ENCODE measurements at places on chromosomes 2 and 18.

GRCh38 chr2:203722411-203722810, 16.0 kb downstream of the CD28 start:
- DNase-seq: no peak

DNA sequence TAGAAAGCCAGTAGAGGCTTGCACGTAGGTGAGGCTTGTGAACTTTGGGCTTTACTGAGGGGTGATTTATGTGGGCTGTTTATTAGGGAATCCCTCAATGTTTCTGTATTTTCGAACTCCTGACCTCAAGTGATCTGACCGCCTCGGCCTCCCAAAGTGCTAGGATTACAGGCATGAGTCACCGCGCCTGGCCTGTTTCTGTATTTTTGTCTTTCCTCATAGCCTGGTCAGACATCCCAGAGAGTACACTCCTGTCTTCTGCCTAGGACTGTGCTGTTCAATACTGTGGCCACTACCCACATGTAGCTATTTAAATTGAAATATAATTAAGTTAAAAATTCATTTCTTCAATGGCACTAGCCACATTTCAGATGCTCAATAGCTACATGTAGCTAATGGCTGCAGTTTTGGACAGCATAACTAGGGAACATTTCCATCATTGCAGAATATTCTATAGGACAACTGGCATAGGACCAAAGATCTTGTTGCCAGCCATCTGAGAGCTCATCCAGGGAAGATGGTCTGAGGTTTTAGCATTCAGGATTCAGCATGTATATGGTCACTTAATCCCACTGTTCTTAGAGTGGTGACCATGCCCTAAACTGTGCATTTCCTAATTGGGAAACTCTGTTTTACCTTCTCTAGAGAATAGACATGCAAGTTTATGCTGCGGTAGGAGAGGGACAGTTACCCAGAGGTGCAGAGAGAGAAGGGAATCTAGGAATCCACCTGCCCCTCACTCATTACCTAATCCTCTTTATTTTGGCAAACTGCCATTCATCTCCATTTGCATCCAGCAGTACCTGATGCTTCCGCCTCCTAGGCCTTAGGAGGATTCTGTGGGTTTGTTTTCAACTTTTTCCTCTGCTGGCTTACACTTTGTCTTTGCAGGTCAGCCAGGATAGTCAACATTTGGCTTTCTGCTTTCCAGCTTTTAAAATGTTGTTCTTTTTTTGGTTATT, 64.4 kb downstream of the LCLAT1 start:
- DNase-seq: peak; percentile 46

GRCh38 chr2:74602586-74603281, 45.4 kb downstream of the M1AP start:
- DNase-seq: no peak

GRCh38 chr2:29640360-29640759, 281.0 kb downstream of the ALK start:
- DNase-seq: no peak

DNA sequence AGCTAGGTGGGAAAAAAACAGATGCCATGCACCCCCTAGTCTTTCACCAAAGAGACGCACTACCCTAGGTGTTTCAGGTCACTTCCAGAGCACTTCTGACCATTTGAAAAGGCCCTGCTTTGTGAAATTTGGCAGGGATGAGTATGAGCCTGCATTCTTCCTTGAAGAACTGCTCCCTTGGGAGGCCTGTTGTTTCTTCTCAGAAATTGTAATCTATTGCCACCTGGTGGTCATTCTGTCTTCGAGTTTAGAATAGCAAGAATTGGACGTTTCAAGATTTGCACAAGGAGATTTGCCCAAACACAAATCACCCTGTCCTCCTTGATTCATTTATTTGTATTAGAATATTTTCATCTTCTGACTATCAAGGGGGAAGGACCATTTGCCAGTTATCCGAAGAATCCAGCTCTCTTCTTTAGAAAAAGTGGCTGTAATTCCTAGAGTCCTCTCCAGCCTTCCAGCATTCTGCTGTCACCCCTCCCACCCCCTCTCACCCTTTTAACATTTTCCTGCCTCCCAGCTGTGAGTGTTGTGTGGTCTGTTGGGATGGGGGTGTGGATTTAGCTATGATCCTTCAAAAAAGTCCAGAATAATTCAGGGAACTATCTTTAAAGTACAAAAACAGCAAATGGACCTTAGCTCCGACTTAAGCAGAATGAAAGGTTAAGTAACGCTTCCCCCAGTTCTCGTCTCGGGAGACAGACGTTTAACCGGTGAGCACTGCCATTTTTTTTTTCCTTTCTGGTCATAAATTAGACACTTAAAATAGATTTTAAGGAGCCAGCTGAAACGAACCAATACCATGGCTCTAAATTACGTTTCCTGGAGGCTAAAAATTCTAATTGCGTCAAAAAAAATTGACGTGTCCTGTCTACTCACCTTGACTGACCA, 3.7 kb upstream of the GAD1 start:
- peak; percentile 41 for DNase-seq

- peak; percentile 31 for DNase-seq
Observed at GRCh38 chr2:111523009-111523408, 361.0 kb downstream of the ANAPC1 start.

DNA sequence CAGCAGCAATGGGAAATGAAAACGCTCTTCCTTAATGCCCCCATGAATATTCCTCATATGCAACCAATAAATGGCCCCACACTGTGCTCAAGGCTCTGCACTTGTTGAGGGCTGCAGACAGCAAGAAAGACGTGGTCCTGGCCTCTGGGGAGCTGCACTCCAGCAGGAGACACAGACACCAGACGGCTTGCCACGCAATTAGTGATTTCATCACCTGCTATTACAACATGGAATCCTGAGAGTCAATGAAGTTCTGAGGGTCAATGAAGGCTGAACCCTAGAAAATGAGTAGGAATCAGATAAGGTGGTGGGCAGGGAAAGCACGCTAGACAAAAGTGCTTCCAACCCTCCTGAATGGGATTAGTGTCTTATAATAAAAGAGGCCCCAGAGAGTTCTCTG, 18.9 kb downstream of the CREG2 start:
- no peak for DNase-seq

GRCh38 chr2:158234497-158234896, 132.8 kb downstream of the UPP2 start:
- no peak for DNase-seq

DNA sequence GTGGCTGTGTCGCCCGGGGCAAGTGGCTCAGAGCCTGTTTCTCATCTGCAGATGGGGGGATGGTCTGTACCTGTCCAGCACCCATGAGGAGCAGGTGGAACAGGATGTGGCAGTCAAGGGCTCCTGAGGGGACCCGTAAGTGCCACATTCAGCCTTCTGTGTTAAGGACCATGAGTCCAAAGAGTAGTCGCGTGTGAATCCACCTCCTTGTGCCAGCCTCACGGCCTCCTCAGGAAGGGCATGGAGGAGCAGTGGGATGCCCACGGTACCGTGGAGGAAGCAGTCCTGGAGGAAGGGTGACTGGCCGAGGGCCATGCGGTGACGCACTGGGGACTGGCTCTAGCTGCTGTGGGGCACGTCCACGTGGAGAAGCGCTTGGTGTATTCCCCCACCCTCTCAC, 61.1 kb downstream of the ODC1 start:
- no peak for DNase-seq

DNA sequence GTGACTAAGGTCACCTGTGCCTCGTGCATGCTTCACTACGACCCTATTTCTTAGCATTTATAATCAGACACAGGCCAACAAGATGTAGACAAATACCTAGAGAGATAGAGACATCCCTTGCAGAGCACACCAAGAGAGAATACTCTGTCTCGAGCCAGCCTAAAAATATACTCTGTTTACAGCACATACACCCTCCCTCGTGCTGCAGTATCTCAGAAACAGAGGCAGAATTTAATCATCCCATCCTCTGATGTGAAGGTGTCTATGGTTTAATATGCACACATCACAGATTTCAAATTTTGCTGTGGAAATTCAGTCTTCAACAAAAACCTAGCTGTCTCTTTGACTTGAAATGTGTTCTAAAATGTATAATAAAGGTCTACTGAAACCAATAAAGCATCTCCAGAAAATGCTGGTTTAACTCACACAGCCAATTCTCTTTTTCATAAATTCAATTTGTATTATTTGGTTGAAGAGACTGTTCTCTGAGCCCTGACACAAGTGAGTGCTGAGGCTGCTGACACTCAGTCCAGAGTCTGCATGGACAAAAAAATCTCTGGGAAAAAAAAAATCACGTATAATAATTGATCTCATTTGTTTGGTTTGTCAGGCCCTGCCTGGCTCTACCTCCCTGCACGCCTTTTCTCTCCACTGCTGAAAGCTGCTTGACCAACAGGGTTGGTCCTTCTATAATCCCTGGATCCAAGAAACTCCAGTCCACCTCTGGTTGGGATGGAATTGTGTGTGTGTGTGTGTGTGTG, 142.0 kb upstream of the FSHR start:
- no peak for DNase-seq

GRCh38 chr18:51049137-51049536, 19.1 kb downstream of the SMAD4 start:
- no peak for DNase-seq

DNA sequence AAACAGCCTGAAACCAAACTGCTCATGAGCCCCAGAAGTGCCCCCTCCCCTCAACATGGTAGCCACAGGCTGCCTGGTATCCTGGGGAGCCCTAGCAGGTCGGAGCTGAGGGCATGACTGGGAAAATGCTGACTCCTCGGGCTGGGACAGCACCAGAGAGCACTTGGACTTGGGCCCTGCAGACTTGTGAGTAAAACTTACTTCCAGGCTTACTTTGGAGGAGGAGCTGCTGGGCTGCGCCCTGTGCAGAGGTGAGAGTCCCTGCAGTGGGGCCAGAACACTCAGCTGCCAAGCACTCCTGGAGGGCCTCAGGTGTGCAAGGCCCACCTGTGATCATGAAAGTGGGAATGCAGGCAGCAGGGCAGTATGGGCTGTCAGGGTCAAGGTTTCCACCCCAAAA, 119.4 kb downstream of the SEPTIN10 start:
- DNase-seq: no peak

DNA sequence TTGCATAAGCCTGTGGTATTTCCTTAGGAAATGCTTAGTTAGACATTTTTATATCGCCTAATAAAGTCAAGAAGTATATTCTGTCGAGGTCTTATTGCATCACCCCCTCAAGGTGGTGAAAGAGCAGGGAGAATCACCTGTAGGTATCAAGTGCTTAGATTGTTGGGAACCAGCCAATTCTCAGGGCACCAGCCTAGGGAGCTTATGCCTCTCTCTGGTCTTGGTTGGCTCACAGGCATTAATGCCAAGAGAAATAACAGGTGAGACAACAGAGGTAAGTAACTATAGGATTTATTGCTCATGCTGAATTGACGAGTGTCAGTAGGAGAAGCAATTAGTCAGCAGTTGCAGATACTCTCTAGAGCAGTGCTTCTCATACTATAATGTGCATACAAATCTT, 663.3 kb upstream of the ZNF804A start:
- no peak for DNase-seq

GRCh38 chr2:12722447-12723316, 5.9 kb downstream of the TRIB2 start:
- DNase-seq: no peak

- no peak for DNase-seq
Observed at GRCh38 chr2:19649785-19650380, 251.9 kb downstream of the TTC32 start.

DNA sequence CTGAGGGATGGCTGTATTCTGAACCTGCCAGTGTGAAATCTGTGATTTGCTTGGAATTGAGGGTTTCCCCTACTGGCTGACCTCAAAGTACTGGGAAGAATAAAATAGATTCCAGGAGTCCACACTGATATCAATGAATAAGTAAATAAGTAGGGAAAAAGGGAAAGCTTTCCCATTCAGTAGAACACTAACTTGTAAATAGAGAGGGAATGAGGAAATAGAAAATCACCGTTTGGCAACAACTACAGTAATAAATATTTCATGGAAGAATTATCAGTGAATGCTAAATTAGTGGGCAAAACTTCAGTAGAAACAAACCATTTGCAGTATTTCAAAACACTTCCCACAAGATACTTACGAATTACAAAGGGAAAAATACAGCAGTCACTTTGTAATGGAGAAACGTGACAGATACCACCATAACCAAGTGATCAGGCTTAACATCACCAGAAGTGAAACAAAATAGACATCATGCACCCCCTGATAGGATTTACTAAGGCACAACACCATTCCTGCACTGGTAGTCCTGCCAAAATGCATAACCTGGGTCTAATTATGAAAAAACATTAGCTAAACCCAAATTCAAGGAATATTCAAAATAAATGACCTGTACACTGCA, 88.5 kb downstream of the ICA1L start:
- DNase-seq: no peak

DNA sequence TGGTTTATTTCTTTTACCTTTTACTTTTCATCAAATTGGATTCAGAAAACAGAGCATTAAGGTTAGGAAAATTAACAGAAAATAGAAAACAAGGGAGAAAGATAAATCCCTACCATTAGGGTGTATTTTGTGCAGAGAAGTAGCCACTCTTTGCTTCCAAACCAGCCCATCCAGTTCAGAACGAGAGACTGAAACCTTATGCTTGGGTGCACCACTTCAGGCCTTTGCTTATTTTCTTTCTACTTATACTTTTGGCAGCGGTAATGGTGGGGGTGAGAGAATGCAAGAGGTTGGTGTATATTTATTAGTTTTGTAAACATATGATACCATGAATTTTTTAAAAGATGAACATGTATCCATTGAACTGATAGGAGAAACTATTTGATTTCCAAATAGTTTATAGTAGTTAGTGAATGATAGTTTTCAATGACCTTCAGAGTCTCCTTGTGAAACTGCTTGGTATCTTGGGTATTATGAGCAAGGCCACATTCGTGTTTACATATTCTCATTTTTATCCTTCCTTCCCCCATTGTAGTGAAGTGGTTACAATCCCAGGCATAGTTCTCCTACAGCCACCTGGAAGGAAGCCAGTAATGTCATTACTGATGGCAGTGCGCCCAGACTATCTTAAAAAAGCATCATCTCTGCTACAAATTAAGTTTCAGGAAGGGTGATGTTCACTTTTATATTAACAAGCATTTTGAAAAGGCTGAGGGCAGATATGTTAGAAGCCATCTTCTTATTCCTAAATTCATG, 60.8 kb downstream of the MFSD6 start:
- DNase-seq: peak; percentile 82

DNA sequence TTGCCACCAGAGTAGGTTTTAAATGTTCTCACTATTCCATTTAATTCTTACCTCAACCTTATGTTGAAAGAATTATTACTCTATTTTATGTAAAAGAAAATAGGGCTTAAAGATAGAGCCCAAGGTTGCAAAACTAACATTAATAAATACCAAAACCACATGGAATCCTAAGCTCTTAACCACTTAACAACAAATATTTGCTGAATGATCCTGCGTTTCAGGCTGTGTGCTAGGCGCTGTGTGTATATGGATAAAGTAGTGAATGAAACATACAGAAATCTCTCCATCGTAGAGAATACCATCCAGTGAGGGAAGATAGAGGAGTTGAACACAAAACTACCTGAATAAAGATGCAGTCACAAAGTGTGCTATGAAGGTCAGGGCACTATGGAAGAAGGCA, 485.1 kb downstream of the THSD7B start:
- no peak for DNase-seq

All from BE2C (cell line).